Activated CD4-positive, alpha-beta T cell treated with anti-CD3 and anti-CD28 coated beads, Interleukin-2, Interleukin-6, amounts not matched to agents 100 ng/mL and 50 ng/mL, durations not matched to agents 16 hours and 8 hours (primary cell): ENCODE measurements at places on chromosomes 12 and 14.

GRCh38 chr12:124809391-124809790 lies 54.3 kb downstream of the SCARB1 start:
- no peak for DNase-seq

- no peak for DNase-seq
Measured at GRCh38 chr14:20458031-20458789, 3.0 kb downstream of the PIP4P1 start.

DNA sequence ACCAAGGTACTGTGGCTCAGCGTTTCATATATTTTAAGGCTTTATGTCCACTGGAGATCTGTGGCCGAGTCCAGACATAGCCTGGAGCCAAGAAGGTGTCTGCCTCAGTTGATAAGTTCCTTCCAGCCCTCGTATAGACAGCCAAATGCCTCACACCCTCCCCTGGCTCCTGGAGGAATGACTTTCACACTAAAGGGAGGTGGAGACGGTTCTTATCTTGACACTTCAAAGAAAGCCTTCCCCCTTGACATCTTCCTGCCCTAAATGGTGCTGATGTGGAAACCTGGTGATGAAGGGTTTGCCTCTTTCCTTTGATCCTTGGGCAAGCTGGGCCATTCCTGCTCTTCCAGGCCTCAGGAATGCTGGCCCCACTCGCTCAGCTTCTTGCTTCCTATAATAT lies 474.8 kb upstream of the TBX3 start:
- no peak for DNase-seq

- DNase-seq, result no peak
Measured at GRCh38 chr12:113345318-113345717, 10.4 kb upstream of the SLC8B1 start.
